ENCODE measurements at places on chromosomes 13 and 19.

DNA sequence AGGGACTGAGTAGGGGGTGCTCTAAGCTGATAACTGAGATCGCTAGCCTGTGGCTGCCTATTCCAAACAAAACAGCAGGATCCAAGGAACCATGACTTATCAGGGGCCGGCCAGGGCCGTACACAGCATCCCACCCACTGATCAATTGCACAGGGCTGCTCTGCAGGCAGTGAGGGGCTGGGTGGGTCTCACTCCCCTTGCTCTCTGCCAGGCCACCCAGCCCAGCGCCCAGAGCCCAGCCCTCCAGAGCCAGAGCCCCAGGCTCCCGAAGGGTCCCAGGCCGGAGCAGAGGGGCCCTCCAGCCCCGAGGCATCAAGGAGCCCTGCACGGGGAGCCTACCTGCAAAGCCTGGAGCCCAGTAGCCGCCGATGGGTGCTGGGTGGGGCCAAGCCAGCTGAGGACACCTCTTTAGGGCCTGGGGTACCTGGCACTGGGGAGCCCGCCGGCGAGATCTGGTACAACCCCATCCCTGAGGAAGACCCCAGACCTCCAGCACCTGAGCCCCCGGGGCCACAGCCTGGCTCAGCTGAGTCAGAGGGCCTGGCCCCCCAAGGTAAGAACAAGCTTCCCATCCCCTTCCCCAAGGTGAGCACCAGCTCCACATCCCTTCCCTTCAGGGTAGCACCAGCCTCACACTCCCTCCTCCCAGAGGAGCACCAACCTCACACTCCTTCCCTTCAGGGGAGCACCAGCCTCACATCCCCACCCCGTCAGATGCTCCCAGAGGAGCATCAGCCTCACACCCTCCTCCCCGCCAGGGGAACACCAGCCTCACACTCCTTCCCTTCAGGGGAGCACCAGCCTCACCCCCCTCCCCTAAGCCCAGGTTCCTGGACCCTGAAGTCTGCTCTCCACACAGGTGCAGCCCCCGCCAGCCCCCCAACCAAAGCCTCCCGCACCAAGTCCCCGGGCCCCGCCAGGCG is 1.9 kb downstream of the SYDE1 start:
- DNase-seq: no peak

GRCh38 chr19:3192228-3192635 is 6.5 kb downstream of the NCLN start:
- no peak for DNase-seq

DNA sequence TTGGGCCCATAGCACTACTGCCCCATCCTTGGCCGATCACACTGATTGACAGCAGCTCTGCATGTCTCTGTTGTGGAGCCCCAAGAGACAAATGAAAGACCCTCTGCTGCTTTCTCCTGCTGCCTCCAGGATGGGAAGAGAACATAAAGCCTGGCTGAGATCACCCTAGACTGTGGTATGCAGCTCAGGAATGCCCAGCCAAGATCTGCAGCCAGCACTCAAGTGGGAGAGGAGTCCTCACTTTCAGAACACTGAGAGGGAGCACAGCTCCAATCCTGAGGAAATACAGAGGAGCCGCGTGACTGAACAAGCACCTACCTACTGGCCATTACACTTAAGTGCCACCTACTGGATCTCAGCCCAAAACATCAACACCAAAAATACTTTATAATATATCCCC is 203.0 kb downstream of the POSTN start:
- DNase-seq: no peak

- peak; percentile 48 for DNase-seq
These were observed 7.3 kb downstream of the IFNL3 start for GRCh38 chr19:39237200-39238184.

- no peak for DNase-seq
These were observed 193.7 kb downstream of the RFC3 start for GRCh38 chr13:34011552-34012085.

DNA sequence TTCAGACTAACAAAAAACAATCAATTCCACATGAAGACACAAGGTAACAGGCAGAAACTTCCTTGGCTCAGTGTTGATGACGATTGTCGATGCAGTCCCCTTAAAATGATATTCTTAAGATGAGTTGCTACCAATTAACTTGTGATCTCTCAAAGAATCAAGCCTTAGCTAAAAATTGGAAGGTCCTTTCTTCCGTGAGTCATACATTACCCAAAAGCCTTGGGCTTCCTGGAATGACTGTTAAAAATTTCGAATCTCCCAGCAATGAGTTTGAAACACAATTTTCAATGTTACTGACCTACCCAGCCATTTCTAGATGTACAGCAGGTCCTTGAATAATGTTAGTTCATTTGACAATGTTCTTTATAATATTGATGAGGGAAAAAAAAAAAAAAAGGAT is 28.0 kb upstream of the RB1 start:
- DNase-seq: no peak

DNA sequence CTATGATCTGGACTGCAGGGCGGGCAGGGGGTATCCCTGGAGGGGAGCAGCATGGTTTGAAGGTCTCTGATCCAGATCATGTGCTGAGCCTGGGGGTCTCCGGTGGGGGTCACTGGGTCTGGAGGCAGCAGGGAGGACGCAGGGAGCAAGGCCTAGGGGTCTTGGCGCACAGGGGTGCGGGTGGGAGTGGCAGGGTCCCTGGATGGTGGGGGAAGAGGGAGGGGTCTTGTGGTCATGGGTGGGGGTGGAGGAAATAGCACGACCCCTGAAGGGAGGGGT is 1.9 kb downstream of the BTBD2 start:
- no peak for DNase-seq

DNA sequence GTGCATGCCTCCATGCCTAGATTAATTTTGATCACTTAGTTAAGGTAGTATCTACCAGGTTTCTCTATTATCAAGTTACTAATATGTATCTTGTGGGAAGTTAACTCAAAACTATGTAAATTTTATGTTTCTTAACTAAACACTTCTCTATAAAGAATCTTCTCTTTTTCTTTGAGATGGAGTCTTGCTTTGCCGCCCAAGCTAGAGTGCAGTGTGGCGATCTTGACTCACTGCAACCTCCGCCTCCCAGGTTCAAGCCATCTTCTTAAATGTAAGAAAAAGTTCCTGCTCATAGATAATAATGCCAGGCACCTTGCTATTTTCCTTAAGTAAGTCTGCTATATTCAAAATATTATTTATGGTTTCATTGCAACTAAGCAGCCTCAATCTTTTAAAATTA is 58.4 kb downstream of the ELF1 start:
- DNase-seq: no peak

GRCh38 chr13:75316427-75316826 is 165.5 kb downstream of the TBC1D4 start:
- no peak for DNase-seq

GRCh38 chr13:109476001-109476400 is 310.4 kb downstream of the IRS2 start:
- no peak for DNase-seq

DNA sequence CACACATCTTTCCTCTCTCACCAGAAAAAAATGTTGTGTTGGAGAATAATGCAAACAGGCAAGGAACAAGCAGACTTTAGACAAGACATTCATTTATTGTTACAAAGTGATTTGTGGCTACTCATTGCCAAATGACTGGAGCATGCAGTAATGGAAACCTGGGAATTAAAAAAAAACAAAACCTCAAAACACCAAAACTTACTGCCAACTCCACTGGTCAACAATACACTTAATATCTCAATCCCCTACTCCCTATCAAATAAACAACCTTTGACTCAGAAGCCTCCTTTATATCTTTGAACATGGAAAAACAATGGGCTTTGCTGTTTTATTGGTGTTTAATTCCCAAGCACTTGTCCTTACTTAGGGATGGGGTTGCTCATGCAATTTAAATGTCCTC is 112.8 kb downstream of the POSTN start:
- DNase-seq: no peak

DNA sequence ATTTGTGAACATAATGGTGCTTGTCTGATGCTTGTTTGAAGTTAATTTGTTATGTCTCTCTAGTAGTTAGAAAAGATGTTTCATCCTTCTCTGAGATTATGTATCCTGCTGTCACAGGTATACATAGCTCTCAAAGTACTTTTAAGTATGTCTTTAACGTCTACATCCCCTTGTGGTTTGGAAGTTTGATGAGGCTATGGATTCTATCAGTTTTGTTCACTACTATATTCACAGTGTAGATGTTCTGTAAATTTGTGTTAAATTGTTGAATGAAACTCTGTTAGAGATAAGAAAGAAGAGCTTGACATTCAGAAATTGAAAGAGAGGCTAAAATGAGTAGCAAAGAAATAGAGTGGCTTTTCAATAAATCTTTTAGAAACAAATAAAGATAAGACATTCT is 304.6 kb upstream of the MIR17HG start:
- DNase-seq: no peak

DNA sequence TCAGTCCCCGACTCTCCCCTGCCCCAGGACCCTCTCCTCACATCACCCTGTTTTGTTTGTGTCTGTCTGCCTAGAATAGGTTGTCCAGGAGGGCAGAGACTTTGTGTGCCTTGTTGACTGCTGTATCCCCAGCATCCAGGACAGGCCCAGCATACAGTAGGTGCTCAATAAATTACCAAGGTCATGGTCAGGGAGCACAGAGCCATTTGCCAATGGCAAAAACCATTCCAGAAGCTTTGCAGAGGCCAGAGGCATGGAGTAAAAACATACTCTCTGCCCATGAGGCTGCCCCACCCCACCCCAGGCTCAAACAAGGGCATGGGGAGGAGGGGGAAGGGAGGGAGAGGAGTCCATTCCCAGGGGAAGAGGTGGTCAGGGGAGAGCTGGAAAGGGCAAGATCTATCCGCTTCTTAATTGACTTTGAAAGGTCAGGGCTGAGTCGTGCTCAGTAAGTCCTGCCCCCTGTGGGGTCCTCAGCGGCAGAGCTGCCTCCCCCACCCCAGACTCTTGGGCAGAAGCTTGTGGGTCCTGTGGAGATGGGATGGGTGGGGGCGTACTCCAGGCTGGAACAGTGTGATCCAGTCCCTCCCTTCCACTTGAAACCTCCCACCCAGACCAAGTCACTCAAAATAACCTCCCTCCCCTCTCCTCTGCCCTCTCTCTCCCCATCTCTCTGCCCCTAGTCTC is 4.4 kb downstream of the GPR4 start:
- no peak for DNase-seq

DNA sequence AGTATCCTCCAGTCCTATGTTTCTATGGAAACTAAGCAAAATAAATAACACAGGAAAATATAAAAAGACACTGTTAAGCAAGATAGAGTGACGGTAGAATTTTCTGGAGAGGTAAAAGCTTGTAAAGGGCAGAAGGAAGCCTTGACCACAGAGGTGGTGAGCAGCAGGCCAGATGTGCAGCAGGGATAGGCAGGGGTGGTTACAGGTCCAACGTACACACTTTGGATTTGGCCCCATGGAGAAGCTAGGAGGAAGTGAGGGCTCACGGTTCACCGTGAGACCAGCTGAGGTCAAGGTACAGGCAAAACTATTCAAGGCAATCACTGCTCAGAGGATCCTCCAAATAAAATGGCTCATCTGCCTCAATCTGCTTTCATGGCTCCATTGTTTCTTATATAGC is 242.8 kb downstream of the B3GLCT start:
- DNase-seq: no peak

DNA sequence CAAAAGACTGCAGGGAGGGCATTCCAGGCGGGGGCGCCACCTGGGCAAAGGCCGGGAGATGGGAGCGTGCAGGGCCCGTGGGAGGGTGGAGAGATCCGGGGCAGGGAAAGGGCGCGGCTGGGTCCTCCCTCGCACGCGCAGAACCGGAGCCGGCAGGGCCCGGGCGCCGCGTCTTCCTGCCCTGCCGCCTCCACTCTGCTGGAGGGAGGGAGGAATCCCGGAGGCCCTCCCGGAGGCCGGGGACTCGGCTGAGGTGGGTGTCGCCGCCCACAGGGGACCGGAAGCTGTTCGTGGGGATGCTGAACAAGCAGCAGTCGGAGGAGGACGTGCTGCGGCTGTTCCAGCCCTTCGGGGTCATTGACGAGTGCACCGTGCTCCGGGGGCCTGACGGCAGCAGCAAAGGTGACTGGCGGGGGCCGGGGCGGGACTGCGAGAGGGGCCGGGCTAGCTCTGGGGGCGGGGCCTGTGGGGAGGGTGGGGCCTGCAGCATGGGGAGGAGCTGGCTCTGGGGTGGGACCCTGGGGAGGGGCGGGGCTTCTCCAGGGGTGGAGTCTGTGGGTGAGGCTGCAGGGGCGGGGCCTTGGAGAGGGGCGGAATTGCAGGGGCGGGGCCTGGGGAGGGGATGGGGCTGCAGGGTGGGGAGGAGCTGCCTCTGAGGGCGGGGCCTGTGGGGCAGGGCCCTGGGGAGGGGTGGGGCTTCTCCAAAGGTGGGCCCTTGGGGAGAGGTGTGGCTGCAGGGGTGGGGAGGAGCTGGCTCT is 51.3 kb downstream of the CELF5 start:
- peak; percentile 79 for DNase-seq

GRCh38 chr13:65268009-65268408 is 1962.1 kb downstream of the PCDH9 start:
- DNase-seq: no peak

DNA sequence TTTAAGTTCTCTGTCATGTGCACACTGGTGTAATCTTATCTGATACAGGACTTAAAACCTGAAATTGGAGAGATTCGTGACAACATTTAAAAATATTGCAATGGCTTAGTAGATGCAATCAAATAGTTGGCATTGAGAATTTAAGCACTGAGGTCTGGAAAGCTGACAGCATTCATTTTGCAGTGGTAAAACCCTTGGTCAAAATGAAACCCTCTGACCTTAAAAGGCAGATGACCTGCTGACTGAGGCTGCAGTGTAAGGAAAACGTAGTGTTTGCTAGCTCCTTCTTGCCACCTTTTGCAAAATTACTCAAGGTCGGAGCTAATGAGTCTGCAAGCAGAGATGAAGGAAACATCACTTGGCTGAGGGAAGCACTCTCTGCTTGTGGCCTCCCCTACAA is 150.6 kb downstream of the KCTD12 start:
- no peak for DNase-seq

- DNase-seq: no peak
These were observed 63.9 kb upstream of the ATXN8OS start for GRCh38 chr13:70043685-70044084.

GRCh38 chr19:11624069-11624463 is 26.8 kb downstream of the ZNF627 start:
- DNase-seq: no peak

DNA sequence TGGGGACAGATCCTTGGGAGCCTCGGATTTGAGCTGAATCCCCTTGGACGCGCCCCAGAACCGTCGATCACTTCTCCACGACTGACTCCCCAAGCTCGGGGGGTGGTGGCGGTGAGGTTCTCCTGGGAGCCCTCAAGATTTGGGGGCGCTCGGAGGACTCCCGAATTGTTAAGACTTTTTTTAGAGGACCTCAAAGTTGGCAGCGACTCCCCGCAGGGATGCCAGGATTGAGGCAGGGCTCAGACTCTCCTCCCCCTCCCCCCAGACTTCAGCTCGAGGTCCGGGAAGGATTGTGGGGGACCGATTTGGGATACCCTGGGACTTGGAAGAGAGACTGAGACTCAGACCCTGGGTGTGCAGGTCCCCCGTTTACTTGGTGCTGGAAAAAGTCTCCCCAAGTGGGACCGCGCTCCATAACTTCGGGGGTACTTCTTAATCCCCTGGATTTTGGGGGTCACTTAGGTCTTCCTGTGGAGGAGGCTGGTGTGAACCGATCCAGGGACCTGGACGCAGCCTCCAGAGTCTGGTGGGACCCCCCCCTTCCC is 665 bp downstream of the VASP start:
- DNase-seq: no peak

- no peak for DNase-seq
These were observed 3.1 kb downstream of the ADAT3 start for GRCh38 chr19:1908364-1908678.
